Nasal cavity respiratory epithelium epithelial cell of viscerocranial mucosa (primary cell): ENCODE measurements at places on chromosomes 5 and 9. TPM values are rescaled to one million over a fixed set of nuclear protein-coding genes. Genes with fewer than 3 reads are reported as not detected.

The CARD6 gene
- total RNA-seq: 8.5 and 10.7 TPM in 2 replicates

The PCA3 gene
- total RNA-seq: not detected in 2 replicates

The PCDHGC3 gene
- total RNA-seq: 17.1 and 38.5 TPM in 2 replicates

The SLC26A2 gene
- 4.1 and 18.6 TPM in 2 replicates for total RNA-seq

The PTPRD gene
- 3.2 and 3.8 TPM in 2 replicates for total RNA-seq

The PHF24 gene
- 0.14 and 0.68 TPM in 2 replicates for total RNA-seq

The PTGES gene
- 7.2 and 11.0 TPM in 2 replicates for total RNA-seq

The OGN gene
- total RNA-seq: not detected in 2 replicates

The PCDHB13 gene
- under 0.01 and 0.64 TPM in 2 replicates for total RNA-seq

The AK1 gene
- total RNA-seq: 20.5 and 33.5 TPM in 2 replicates

The TUSC1 gene
- total RNA-seq: 14.3 and 15.7 TPM in 2 replicates

The ZDHHC12 gene
- total RNA-seq: 33.8 and 47.3 TPM in 2 replicates

The SV2C gene
- total RNA-seq: under 0.01 TPM in 2 replicates

The FAM200C gene
- total RNA-seq: 1.7 and 3.8 TPM in 2 replicates

The PIP5K1B gene
- 1.0 and 1.9 TPM in 2 replicates for total RNA-seq

The TMEM232 gene
- total RNA-seq: 0.34 and 2.8 TPM in 2 replicates

The GABRA6 gene
- not detected in 2 replicates for total RNA-seq

The COL15A1 gene
- total RNA-seq: 0.07 TPM in 1 of 2 replicates, not detected in the other

The NEUROG1 gene
- total RNA-seq: not detected in 2 replicates

The FOXD4L6 gene
- under 0.01 TPM in 1 of 2 replicates, not detected in the other for total RNA-seq
